ENCODE measurements at places on chromosomes 5 and 9. TPM values are rescaled to one million over a fixed set of nuclear protein-coding genes. Genes with fewer than 3 reads are reported as not detected.
A peak's percentile ranks its signal among the peaks of the same experiment; 100 is the strongest.

- DNase-seq, result no peak
These were observed 406.8 kb downstream of the BRINP1 start for GRCh38 chr9:118962426-118962825.

The GARIN3 gene
- not detected for total RNA-seq

- DNase-seq, result peak; percentile 92
These were observed 74.2 kb downstream of the WWC1 start for GRCh38 chr5:168365581-168366081.

The CATSPER3 gene
- total RNA-seq, result under 0.01 TPM

DNA sequence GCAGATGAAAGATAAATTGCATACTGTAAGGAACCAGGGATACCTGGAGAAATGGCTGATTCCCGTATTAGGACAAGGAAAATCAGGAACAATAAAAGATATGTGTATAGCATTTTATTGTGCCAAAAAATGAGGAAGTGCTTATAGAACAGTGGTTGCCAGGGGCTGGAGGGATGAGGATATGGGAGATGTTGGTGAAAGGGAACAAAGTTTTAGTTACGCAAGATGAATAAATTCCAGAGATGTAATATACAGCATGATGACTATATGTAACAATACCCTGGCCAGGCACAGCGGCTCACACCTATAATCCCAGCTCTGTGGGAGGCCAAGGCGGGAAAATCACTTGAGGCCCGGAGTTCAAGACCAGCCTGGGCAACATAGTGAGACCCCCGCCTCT is 101.8 kb downstream of the CDK5RAP2 start:
- peak; percentile 27 for DNase-seq

- DNase-seq, result no peak
These were observed 615.6 kb downstream of the ZNF608 start for GRCh38 chr5:124130816-124131215.

DNA sequence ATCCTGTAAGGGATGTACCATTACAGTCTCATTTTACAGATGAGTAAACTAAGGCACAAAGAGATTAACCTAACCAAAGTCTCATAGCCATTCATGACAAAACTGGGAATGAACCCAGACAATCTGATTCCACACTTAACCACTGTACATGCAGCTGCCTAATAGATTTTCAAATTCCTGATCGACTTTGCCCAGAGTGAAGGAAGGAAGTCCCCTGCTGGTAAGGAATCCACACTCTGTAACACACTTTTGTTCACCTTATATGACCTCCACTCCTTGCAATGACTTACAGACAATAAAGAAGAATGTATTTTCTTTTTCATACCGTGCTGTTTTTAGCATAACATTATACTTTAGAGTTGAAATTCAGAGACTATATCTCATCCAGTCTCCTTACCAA is 31.3 kb upstream of the PLPP6 start:
- DNase-seq, result no peak

The NUTM2F gene
- not detected for total RNA-seq

Data from bronchial epithelial cell (primary cell).